ENCODE measurements at places on chromosomes 7 and 10.

DNA sequence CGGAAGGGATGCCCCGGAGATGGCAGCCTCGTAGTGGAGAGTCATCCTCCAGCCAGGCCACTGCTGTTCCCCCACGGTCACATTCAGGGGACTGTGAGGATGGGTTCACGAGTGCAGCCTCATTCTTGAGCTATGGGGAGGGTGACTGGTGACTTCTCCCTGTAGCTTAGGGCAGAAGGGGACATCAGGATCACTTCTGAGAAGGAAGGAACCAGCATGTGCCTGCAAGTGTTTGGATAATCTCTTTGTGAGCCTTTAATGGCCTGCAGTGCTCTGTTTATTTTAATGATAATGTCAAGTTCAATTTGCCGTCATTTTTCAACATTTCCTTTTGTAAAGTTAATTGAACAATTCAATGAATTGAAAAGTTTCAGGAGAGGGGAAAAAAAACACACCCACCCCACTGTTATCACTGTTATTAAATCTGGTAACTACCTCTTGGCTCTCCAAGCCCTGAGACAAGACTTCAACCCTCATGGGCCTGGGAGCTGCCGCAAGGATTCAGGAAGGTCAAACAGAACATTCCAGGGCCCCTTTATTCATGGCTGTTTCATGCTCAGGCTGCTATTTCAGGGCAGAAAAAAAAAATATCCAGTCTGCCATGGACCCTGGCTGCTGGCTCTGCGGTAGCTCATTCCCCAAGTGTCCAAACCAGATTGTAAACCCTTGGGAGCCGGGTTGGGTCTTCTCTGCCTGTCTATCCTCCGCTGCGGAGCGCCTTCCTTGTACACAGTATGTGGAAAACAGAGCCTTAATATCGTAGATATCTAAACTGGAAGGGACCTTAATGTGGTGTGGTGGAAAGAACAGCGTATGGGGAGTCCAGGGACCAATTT is 100.4 kb downstream of the CDH23 start:
- DNase-seq, result no peak

- no peak for DNase-seq
Observed at GRCh38 chr10:90969947-90970673, 49.2 kb upstream of the ANKRD1 start.

DNA sequence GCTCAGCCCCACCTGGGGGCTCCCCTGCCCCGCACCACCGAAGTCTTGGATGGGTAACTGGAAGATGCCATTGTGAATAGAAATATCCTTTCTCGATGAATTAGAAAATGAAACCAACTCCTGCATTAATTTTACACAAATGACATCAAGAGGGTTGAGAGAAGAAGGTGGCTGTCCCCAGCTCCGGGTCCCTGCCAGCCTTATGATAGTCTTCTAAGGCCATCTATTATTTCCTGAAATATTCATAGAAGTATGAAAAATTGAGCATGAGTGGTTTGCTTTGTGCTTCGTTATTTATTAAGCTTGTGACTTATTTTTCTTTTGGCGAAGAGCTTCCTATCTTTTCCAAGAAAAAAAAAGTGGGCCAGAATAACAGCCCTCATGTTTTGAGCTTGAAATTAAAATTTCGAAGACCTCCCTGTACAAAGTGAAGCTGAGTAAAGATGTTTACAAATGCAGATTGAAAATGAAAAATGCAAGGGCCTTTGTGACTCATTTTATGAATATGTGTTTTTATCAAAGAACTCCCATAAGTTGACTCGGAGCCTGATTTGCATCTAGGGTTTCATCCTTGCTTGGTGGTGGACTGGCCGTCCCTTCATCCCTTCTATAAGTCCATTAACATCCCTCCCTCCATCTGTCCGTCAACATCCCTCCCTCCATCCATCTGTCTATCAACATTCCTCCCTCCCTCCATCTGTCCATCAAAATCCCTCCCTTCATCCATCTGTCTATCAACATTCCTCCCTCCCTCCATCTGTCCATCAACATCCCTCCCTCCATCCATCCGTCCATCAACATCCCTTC is 20.5 kb upstream of the CFAP46 start:
- no peak for DNase-seq

GRCh38 chr10:89100680-89101079 is 106.4 kb downstream of the CH25H start:
- no peak for DNase-seq

DNA sequence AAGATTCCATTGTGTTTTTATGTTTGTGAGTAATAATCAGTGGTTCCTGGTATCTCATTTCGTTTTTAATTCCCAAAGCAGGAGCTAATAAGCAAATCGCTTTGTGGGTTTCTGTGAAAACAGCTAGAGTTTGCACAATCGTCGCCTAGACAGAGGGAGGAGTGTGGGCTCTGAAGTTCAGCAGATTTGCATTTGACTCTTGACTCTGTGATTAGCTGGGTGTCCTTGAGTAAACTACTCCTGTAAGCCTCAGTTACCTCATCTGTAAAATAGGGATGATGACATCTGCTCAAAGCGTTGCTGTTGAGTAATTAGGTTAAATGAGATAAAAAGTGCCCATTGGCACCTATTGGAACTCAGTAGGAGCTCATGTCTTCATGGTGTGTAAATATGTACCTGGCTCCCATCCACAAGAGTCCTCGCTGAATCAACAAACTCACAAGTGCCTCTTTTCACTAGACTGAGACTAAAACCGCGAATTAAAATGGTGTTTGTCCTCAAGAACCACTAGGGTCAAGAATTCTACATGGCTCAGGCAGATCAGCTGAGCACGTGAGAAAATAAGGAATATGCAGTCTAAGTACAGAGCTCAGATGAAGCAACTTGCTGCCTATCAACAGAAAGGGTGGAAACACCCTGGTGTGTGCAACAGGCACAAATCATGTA is 385.8 kb upstream of the C7orf33 start:
- DNase-seq, result no peak

GRCh38 chr7:50706469-50706937 is 76.2 kb downstream of the GRB10 start:
- DNase-seq, result no peak

DNA sequence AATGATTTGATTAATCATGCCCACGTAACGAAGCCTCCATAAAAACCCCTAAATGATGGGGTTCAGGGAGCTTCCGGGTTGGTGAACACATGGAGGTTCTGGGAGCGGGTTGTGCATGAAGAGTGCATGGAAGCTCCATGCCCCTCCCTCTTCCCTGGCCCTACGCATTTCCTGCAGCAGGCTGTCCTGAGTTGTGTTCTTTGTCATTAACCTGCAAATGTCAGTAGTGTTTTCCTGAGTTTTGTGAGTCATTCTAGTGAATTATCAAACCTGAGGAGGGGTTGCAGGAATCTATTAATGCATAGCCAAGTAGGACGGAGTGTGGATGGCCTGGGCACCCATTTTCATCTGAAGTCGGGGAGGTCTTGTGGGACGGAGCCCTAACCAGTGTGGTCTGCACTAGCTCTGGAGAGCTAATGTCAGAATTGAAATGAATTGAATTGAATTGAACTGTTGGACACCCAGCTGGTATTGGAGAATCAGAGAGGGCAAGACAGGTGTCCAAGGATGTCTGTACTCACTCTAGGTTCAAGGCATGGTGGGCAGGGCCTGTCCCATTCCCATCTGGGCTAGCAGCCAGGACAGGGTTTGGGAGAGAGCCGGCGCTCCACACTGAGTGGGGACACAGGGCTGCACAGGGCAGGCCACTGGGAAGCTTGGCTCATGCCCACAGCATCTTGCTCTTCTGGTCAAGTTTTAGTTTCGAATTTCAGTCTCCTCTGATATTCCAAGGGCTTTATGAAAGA is 22.3 kb upstream of the ARHGAP22 start:
- no peak for DNase-seq

DNA sequence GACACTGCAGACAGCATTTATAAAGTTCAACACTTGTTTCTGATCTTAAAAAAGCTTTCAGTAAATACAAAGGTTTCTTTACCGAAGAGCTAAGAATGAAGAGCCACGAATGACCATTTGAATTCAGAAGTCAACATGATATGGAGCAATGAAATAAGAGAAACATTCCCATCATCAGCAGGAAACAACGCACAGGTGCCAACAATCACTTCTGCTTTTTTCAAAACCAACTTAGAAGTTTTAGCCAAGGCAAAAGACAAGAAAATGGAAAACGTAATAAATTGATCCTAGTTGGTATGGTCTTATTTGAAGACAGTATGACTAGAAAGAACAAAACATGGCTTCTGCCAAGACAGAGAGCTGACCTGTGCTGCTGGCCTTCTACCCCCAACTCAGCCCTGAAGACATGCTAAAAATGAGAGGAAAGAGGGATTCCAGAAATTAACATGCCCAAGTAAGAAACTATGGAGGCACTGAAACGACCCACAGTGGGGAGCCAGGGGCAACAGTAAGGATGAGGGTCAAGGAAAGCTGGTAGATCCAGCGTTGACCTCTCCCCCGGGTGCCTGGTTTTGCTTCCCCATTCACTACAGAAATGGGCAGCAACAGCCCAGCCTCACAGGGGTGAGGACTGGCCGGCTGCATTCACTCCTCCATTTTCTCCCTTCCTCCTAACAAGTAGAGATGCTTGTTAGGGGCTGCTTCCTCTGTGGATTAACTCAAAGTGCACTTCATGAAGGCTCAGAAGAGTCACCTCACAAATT is 30.1 kb downstream of the VPS41 start:
- DNase-seq, result no peak

GRCh38 chr7:85695533-85695932 is 508.7 kb upstream of the SEMA3D start:
- no peak for DNase-seq

- DNase-seq, result no peak
Observed at GRCh38 chr10:7092603-7093002, 318.2 kb downstream of the SFMBT2 start.

- peak; percentile 27 for DNase-seq
Observed at GRCh38 chr10:73959484-73960243, 38.3 kb upstream of the VCL start.

DNA sequence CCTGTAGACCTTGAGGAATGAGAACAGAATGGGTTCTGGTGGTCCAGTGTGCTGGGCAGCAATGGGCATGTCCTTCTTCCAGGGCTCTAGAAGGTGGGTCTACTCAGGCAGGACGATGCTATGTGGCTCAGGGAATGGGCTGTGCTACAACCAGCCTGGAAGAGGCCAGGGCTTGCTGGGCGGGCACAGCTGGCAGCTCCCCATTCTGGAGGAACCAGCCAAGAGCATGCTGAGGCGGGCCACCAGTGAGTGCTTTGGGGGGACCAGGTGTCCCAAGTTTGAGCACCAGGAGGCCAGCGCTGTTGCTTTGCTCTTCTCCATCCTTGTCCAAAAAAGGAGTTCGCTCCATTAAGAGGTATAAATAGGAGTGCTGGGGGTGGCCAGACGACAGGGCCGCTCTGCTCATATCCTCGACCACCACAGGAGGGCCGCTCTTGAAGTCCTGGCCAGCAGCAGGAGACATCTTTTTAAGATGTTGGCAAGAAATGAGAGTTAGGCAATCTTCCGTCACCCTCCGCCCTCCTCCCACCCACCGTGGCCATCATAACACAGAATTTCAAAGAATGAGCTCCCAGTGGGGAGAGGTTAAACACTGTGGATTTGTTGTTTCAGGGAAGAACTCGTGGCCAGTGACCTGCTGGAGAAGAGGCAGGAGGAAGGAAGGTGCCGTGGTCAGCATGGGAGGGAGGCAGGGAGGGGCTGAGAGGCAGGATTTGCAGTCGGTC is 141.3 kb downstream of the GRK5 start:
- no peak for DNase-seq

- no peak for DNase-seq
Observed at GRCh38 chr7:36982766-36983165, 258.5 kb upstream of the AOAH start.

- no peak for DNase-seq
Observed at GRCh38 chr10:623477-624311, 65.8 kb downstream of the DIP2C start.

DNA sequence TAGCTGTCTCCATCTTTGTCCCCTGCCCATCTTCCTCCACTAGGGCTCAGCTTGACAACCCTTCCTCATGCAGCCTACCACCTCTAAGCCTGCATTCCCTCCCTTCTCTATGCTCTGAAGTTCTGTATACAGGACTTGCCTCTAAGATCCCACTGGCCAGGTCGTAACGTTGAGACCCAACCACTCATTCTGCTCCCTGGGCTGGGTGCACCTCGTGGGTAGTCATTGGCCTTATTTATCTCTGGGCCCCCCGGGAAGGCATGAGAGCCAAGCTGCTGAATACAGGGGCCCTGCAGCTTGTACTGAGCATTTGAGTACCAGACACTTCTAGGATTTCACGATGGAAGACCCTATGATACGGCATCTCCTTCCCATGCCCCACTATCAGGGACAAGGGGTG is 31.2 kb downstream of the MYL10 start:
- DNase-seq, result no peak

DNA sequence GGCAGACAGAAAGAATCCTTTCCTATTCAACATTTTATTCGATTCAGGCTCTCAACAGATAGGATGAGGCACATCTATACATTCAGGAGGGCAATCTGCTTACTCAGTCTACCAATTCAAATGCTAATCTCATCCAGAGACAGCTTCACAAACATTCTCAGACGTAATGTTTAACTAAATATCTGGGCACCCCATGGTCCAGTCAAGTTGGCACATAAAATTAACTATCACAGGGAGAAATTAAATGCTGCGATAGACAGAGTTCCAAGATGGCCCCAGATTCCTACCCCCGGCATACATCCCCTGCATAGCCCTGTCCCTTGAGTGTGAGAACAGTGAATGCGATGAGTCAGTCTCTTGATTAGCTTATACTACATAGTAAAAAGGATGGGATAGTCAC is 184.3 kb downstream of the FGFR2 start:
- DNase-seq, result no peak

- DNase-seq, result no peak
Observed at GRCh38 chr7:8134089-8134733, 127.8 kb downstream of the ICA1 start.

DNA sequence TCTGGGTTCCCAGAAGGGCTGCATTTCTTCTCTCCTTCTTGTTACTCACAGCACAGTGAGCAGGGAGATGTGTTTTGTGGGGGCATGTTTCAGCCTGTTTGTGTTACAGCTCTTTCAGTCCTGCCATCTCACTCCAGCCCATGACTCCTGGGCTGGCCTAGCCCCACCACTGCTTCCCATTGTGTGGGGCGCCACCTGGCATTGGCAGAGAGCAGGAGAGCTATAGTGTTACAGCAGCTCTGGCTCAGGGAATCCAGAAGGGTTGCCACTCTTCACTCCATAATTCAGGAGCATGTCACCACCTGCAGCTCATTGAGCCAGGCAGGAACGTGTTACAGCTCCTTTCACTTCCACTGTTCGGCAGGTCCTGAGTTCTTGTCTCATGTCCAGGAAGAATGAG is 30.0 kb downstream of the CLDN12 start:
- DNase-seq, result no peak

GRCh38 chr10:79023240-79024162 is 45.3 kb upstream of the ZMIZ1 start:
- no peak for DNase-seq

DNA sequence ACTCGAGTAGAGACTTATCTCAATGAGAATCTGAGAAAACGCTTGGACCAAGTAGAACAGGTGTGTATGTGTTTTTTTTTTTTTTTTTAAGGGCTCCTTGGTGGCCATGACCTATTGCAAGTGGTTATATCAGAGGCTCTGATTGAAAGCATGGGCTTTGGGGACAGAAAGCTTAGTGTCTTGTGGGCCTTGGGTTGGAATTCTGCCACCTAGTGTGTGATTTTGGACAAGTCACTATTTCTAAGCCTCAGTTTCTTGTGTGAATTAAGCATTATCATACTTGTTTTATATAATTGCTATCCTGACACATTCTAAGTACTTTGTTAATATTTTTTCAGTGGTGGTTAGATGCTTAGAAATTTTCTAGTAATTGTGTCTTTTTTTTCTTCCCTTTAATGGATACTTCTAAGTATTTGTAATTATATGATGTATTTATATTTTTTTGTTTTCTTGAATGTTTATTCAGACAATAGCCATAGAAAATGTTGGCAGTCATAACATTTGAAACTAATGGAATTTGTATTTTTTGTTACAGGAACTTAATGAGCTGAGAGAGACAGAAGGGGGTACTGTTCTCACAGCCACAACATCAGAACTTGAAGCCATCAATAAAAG is 33.1 kb downstream of the SMC3 start:
- DNase-seq, result peak; percentile 59

All from hematopoietic multipotent progenitor cell treated with erythropoietin and hydrocortisone succinate and interleukin-3 and kit ligand, for 15 days (in vitro differentiated cells).